ENCODE measurements at places on chromosomes 3 and 15. TPM values are rescaled to one million over a fixed set of nuclear protein-coding genes. Genes with fewer than 3 reads are reported as not detected.

BCL6 gene
- total RNA-seq: 9.1 TPM

RASGRF1 gene
- total RNA-seq: 0.10 TPM

ISL2 gene
- 3.8 TPM for total RNA-seq

EFCC1 gene
- not detected for total RNA-seq

P2RY12 gene
- total RNA-seq: not detected

CYP1A2 gene
- total RNA-seq: 0.05 TPM

FGF12 gene
- total RNA-seq: 0.60 TPM

TAGLN3 gene
- total RNA-seq: not detected

GHSR gene
- total RNA-seq: not detected

OR5AC2 gene
- total RNA-seq: not detected

PTH1R gene
- total RNA-seq: 1.1 TPM

AHSG gene
- total RNA-seq: 0.16 TPM

GOLGA8S gene
- 0.18 TPM for total RNA-seq

MUC20 gene
- total RNA-seq: 0.75 TPM

LRRC31 gene
- not detected for total RNA-seq

ATP2C1 gene
- 36.4 TPM for total RNA-seq

FANCD2OS gene
- total RNA-seq: not detected

LRRIQ4 gene
- total RNA-seq: not detected

PLCH1 gene
- 0.97 TPM for total RNA-seq

HHLA2 gene
- 0.08 TPM for total RNA-seq

RPUSD2 gene
- total RNA-seq: 14.8 TPM

TRPM1 gene
- total RNA-seq: not detected

Measured in A549 treated with GW870086 at 1 μM for 4 hours (cell line).